ENCODE measurements at places on chromosomes 16 and 17.
A peak's percentile ranks its signal among the peaks of the same experiment; 100 is the strongest.

- no peak for DNase-seq
Observed at GRCh38 chr17:26792486-26792885, 501.4 kb upstream of the WSB1 start.

GRCh38 chr16:47058295-47059086, 85.0 kb upstream of the DNAJA2 start:
- DNase-seq: no peak

GRCh38 chr17:77160875-77161530, 20.2 kb downstream of the SEC14L1 start:
- DNase-seq: no peak

- peak; percentile 88 for DNase-seq
Observed at GRCh38 chr16:29811170-29811895, 660 bp upstream of the PRRT2 start.

GRCh38 chr17:6713130-6713917, at the start of gene SLC13A5:
Gene SLC13A5, minus strand, starts transcription at chr17:6713369. Its CDS starts 36 bp downstream, at chr17:6713333.
- DNase-seq: peak; percentile 32

GRCh38 chr17:7839190-7839875, 5.3 kb downstream of the KDM6B start:
- no peak for DNase-seq

- DNase-seq: peak; percentile 73
Observed at GRCh38 chr17:17377071-17377967, 74.1 kb downstream of the NT5M start.

DNA sequence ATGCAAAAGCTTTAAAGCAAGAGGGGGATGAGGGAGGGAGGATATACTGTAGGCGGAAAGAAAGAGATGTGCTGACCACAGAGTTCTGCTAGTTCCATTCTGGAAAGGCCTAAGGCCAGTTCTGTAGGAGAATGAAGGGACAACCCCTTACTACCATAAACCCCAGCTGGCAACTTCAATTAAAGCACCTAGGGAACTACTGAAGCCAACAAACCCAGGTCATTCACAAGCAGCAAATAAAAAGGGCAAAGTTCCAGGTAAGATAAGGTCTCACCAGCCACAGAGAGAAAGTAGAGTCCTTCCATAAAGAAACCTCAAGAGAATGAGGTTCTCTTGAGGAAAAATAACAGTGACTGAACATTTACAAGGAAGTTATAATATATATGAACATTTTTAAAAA, 12.8 kb downstream of the TERF2 start:
- DNase-seq: no peak

DNA sequence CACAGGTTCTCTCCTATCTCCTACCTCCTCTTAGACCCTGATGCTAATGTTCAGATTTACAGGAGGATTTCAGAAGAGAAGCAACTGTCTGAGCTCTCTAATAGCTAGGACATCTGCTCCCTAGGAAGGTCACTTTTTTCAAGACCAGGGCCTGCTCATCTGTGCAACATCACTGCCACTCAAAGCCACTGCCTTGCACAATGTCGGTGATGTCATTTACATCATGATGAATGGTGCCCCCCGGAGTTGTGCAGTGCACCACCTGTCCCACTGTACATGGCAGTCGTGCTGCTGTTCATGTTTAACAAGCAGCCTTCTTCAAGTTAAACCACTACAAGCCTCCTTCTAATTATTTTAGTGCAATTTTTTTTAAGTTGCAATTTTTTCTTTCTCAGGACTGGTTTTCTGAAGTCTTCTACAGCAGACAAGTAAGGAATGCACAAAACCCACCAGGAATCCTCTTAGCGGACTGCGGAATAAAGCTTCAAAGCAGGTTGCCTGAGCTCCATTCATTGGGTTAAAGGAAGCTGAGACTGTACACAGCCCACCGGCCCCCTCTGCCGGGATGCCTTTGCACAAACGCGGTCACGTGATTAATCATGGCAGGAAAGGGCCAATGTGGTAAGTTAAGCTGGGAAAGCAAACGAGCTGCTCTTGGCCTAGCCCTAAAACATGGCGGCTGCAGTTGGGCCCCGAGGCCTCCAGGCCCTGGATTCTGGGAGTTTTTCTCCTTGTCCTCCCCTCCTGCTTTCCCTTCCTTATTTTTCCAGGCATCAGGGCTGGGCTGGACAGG, 74.1 kb downstream of the MYH11 start:
- DNase-seq: peak; percentile 22

- no peak for DNase-seq
Observed at GRCh38 chr17:4939546-4939795, 375 bp downstream of the SLC25A11 start.

GRCh38 chr17:50547035-50547735, at the start of gene SPATA20:
Gene SPATA20, plus strand, starts transcription at chr17:50547174. Its CDS starts 35 bp downstream, at chr17:50547209.
- peak; percentile 99 for DNase-seq

GRCh38 chr16:88649195-88649923, 1.5 kb downstream of the CYBA start:
- DNase-seq: no peak

DNA sequence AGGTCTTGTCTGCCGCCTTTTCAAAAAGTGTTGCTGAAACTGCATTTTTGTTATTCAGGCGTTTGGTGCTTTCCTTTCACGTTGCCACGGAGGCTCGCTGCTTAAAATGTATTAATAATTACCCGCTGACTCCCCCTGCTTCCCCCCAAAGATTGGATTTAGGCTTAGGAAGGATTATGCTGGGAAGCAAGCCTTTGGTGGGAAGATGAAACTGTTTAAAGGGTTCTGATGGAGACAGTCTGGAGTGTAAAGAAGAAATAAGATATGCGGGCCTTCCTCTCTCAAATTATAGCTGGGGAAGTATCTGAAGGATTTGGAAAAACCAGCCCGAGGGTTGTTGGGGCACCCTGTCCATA, 1.1 kb downstream of the KSR1 start:
- DNase-seq: no peak

DNA sequence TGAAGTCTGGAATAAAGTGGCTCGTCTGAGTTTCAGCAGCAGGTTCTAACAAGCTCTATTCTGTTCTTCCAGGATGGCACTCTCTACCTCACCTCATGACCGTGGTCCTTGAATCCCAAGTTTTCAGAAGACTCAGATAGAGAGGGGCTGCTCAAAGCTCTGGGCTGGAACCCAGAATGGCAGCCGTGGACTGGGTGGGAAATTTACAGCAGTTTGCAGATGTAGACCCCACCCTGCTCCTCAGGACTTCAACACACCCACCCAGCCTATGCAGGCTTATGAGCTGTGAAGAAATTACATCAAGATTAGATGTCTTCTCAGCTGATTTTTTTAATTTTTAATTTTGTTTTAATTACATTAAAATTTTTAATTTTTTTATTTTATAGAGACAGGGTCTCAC, 59.4 kb downstream of the METRNL start:
- no peak for DNase-seq

- no peak for DNase-seq
Observed at GRCh38 chr17:82403662-82404660, 14.2 kb upstream of the HEXD start.

GRCh38 chr17:76528156-76528527, 9.4 kb downstream of the CYGB start:
- peak; percentile 27 for DNase-seq

GRCh38 chr17:83064021-83064731, 15.2 kb upstream of the METRNL start:
- peak; percentile 21 for DNase-seq

DNA sequence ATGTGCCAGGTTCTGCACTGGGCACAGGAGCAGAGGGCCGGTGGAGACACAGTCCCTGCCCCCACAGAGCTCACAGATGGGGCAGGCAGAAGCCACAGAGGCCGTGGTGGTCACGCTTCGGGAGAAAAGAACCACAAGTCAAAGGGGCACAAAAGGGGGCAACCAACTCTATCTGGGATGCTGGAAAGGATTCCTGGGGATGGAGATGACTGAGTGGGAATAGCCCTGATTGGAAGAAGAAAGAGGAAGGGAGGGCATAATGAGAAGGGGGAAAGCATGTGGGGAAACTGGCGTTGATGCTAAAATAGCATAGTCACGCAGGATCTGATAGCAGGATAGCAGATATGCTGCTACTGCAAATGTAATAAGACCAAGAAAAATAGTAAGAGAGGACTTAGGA, 69.7 kb downstream of the VAT1L start:
- no peak for DNase-seq

DNA sequence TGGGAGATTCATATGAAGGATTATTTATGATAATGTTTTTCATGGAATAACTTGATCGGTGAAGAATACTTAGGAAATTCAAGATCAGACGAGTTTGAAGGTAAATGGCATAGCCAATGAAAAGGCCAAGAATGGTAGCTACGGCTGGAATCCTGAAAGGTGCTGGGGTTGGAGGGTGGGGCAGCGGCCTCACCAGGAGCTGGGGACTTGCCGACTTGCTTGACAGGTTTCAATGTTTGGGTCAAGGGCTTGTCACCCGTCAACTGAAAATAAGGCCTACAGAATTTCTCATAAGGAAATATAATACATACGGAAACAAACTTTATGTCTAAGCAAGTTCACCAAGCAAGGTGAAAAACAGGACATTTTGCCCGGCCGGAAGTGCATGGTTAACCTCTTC, 9.9 kb downstream of the CRYM start:
- DNase-seq: no peak

DNA sequence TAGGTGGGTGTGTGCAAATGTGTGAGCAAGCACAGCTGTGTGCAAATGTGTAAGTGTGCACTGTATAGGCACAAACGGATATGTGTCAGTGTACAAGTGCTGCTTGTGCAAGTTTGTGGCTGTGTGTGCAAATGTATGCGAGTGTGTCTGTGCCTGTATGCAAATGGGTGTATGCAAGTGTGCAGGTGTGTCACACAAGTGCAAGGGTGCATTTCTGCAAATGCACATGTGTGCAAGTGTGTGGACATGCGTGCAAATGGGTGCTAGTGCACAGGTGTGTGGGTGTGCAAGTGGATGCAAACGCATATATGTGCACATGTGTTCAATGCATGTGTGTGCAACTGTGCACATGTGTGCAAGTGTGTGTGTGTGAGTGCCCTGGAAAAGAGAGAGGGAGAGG, 76.5 kb upstream of the TNRC6C start:
- no peak for DNase-seq

DNA sequence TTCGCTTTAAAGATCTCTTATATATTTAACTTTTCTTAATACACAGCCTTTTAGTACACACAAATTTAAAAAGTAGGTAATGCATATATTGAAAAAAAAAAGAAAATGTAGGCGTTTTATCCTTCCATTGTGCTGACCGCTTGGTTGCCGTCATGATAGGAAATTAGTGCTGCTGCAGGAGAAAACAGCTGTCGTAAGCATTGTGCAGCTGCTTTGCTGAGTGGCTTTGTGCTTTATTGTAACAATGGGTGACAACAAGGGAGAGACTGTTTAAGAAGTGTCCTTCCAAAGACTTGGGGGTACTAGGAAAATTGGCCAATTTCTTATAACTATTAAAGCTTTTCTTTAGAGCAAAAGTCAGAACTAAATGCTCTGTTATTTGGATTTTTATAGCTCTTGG, 5.0 kb downstream of the HERPUD1 start:
- DNase-seq: no peak

DNA sequence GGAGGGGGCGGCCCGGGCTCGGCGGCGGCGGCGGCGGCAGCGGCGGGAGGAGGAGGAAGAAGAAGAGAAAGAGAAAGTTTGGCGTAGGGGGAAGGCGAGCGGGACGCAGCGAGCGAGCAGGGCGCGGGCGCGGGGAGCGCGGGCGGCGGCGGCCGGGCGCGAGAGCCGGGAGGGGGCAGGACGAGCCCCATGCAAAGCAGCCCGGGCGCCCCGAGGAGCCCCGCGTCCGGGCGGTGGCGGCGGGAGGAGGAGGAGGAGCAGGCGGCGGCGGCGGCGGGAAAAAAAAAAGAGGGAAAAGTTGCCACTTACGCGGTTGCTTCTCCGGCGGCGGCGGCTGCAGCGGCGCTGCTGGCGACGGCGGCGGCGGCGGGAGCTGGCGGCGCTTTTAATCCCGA, 10.3 kb upstream of the ZFHX3 start:
- peak; percentile 72 for DNase-seq

GRCh38 chr17:80124351-80124981, 22.5 kb downstream of the EIF4A3 start:
- DNase-seq: peak; percentile 42

DNA sequence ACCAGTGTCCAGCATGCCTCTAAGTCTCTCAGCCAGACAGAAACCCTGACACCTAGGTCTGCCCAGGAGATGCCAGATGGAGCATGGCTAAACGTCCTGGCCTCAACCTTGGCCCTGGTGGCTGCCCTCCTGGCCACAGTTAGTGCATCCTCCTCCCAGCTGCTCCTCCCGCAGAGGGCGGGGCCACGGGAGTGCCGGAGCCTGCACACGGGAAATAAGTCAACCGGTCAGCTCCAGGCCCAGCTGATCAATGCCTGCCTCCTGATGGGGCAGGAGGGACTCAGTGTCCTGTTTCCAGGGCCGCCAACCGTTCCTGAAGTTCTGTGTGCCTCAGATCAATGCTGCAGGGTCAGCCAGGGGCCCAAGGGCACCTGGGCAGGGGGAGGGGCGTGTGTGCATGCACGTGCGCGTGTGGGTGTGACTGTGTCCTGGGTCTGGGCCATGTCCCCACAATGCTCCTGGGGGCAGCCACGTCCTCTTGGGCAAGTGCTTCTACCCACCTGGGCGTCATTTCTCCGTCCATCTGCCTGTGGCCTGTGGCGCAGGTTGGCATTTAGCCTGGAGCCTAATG, 4.6 kb upstream of the KCNJ12 start:
- no peak for DNase-seq

GRCh38 chr17:39674702-39675389, 6.6 kb downstream of the PNMT start:
- no peak for DNase-seq

GRCh38 chr16:66130296-66130905, 236.1 kb upstream of the CDH5 start:
- no peak for DNase-seq

GRCh38 chr17:72121164-72122009, 567 bp downstream of the SOX9 start:
- peak; percentile 85 for DNase-seq

GRCh38 chr17:35765086-35765710, 4.5 kb downstream of the C17orf50 start:
- DNase-seq: peak; percentile 35

GRCh38 chr16:73764321-73764720, 532.3 kb upstream of the PSMD7 start:
- no peak for DNase-seq

DNA sequence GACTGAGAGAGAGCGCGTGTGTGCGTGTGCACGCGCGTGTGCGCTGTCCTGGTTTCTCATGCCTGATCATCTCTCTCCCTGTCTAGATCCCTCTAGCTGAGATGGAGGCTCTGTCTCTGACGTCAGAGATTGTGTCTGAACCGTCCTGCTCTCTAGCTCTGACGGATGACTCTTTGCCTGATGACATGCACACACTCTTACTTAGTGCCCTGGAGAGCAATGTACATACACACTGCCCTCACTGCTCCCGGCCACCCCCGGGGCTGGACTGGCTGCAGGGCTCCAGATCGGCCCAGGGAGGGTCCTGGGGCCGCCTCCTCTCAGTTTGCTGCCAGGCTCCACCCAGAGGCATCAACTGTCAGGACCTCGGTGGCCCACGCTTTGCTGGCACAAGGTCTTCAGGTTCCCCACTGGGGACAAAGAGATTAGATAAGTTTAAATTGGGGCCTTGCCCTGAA, 13.1 kb upstream of the ABCC3 start:
- peak; percentile 73 for DNase-seq
